ENCODE measurements at places on chromosomes 11 and 22.

DNA sequence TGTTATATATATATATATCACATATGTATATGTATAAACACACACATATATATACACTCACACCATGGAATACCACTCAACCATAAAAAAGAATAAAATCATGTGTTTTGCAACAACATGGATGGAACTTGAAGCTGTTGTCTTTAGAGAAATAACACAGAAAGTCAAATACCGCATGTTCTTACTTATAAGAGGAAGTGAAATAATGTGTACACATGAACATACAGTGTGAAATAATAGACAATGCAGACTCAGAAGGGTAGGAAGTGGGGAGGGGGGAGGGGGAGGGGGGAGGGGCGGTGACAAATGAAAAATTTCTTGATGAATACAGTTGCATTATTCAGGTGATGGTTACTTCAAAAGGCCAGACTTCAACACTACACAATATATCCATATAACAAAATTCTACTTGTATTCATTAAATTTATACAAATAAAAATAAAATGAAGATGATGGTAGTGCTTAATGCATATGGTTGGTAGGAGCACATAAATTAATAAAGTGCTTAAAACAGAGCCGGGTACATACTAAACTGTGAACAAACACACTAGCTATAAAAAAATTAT, 5.8 kb upstream of the OR5B2 start:
- no peak for DNase-seq

DNA sequence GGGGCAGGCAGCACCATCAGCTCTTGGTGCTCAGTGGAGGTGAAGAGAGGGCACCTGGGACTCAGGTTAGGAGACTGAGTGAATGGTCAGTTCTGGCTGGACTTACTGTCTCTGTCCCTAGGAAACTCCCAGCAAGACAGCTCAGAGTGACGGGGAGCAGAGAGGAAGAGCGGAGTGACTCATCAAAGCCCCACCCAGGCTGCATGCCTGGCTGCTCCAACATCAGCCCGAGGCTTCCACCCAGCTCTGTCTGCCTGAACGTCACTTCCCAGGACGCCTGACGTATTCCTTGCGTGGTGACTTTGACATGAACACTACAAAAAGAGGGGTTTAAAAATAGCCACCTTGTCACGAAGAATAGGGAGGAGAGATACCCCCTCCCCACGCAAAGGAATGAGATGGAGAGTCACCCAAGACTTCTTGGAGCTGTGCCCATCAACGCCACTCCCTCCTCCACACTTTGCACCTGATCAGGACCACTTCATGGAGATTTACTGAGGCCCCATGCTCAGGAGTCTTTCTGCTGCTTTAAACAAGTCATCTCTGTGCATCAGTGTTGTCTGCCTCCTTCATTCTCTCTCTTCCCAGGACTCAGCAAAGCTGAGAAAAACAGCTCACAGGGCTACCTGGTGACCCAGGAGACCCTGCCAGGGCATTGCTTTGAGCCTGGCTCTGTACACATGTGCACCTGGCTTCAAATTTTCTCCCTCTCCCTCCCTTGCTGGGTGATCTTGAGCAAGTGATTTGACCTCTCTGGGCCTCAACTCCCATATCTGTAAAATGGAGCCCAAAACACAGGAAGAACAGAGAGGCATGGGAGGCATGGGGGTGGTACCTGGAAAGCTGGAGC, 83.1 kb downstream of the MN1 start:
- no peak for DNase-seq

- DNase-seq = no peak
Measured at GRCh38 chr11:102244681-102245409, 72.4 kb upstream of the BIRC3 start.

GRCh38 chr22:27885977-27886842, 32.8 kb downstream of the PITPNB start:
- DNase-seq = no peak

DNA sequence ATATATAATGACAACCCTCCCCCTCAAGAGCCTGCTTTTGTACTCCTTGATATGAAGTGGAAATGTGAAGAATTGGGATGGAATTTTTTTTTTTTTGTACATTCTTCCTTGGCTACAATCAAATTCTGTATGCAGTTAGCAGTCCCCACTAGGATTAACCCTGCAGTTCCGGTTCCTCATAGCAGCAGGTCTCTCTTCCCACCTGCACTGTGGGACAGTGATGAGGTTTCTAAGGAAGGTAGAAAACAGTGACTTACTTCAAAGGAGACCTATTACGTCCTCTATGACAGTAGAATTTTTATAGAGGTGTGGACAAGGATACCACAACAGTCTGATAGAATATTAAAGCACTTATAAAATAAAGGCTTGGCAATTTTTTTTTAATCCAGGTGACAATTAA, 46.3 kb upstream of the ALKBH3 start:
- DNase-seq = no peak

DNA sequence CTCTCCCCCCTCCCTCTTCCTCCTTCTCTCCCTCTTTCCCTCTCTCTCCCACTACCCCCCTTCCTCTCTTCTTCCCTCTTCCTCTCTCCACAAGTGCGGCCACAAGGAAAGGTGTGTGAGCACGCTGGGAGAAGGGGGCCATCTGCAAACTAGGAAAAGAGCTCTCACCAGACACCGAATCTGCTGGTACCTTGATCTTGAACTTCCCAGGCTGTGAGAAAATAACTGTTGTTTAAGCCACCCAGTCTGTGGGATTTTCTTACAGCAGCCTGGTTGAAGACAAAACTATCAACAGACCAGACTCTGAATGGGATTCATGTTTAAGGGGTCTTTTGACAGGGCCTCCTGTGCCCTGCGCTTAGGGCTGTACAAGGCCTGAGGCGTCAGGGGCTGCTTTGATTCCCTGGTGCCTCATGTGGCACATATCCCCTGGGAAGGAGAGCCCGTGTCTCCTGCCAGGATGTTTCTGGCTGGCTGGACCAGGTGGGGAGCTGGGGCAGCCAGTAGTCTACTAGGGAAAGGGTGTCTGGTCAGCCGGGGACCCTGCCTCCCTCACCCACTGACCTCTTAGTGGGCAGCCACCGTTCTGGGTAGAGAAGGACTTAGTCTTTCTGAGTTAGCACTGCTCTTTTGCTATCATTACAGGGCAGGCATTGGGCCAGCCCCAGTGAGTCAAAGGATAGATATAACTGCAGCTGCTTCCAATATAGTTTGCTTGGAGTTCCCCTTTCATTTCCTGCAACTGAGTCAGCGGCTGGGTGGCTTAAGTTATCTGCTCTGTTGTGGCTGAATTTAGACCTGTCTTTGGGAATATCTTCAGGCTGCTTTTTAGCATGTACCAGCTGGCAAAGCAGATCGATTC, 6.2 kb downstream of the PANX1 start:
- DNase-seq = no peak

DNA sequence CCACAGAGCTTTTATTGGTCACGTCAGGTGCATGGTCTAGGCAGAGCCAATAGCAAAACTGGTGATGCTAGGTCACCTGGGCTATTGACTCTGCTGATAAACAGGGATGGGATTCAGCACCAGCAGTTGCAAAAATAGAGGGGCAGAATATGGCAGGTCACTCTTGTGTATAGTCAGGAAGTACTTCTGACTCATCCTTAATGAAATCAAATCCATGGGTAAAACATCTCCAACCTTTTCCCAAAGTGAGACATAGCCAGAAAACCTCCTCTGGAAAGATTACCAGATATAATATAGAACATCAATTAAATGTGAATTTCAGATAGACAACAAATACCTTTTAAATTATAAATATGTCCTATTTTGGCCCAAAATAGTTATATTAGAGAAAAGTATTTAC, 383.2 kb downstream of the METTL15 start:
- DNase-seq = no peak

GRCh38 chr11:126328444-126328843, 24.6 kb downstream of the DCPS start:
- DNase-seq = no peak

DNA sequence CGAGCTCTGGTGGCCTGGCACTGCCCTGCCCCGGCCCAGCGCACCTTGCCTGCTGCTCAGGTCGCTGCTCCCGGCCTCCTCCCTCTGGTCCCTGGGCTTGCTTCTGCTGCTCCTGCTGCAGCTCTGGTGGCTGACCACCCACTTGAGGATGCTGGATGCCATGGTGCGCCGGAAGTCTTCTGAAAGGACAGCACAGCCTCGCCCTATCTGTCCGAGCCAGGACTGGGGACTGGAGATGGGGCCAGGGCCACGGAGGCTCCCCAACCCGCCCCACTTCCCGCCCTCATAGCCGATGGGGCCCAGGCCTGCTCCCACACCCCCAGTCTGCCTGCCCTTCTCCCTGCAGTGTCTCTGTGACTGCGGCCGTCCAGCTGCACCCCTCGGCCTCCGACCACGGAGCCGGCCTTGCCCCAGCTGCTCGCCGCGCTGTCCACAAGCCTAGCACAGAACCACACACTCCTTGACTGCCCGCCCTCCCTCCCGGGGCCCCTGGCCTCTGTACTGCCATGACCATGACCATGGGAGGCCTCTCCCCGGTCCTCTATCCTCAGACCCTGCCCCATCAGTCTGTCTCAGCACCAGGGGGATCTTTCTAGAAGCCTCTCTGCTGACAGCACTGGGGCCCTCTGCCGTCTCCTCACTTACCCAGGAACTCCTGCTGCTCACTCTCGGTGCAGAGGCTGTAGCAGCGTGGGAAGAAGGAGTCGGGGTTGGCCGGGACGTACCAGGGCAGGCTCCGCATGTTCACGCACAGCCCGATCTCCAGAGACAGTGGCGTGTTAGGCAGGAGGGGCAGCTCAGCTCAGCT, 12.7 kb downstream of the TTLL8 start:
- no peak for DNase-seq

- DNase-seq = peak; percentile 67
Measured at GRCh38 chr22:28443526-28443876, 236.1 kb downstream of the TTC28 start.

DNA sequence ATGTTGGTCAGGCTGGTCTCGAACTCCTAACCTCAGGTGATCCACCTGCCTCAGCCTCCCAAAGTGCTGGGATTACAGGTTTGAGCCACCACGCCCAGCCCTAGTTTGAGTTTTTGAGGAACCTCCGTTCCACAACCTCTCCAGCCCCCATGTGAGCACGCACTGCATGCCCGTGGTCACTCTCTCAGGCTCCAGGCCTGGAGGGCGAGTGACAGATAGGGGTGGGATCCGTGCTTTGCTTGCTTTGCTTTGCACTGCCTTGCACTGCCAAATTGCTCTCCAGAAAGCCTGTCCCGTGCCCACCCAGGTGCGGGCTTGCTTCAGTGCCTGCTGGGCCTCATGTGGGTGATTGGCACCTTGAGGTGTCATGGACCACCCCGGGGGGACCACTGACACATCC, 29.9 kb downstream of the FGF4 start:
- DNase-seq = no peak

GRCh38 chr11:110093407-110094297, 460 bp downstream of the ZC3H12C start:
- DNase-seq = peak; percentile 76

- no peak for DNase-seq
Measured at GRCh38 chr11:123475469-123475868, 45.4 kb downstream of the GRAMD1B start.

DNA sequence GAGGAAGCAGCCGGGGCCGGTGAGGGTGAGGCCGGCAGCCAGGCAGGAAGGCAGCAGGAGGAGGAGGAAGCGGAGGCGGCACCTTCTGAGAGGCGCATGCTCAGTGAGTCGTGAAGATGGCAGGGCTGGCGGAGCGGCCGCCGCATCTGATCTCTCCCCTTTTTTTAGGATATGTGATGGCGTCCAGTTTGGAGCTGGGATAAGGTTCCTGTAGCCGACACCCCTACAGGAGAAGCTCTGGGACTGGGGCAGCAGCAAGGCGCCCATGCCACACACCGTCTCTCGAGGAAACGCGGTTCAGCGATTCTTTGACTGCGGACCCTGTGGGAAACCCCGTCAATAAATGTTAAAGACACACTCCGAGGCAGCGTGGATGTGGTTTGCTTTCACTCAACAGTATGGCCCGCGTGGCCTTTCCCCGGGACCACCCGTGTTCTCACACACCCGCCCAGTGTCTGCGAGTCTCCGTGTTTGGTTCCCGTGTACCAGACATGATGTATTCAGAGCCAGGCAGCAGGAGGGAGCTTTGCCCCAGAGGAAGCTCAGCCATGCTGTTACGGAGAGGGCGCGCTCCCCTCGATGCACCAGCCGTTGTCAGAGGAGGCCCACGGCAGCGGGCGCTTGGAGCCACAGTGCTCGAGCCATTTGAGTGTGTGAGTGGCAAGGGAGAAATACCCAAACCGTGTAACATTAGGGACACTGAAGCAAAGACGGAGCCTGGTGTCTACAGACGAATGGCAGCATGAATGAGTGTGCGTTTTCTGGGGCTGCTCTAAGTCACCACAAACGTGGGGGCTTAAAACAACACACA, 27.7 kb upstream of the PARVB start:
- no peak for DNase-seq
